ENCODE measurements at places on chromosomes 5 and 9. TPM values are rescaled to one million over a fixed set of nuclear protein-coding genes. Genes with fewer than 3 reads are reported as not detected.

The PCDHGB2 gene
- 0.86 TPM for total RNA-seq

The ZNF483 gene
- 13.0 TPM for total RNA-seq

The GPRIN1 gene
- total RNA-seq: 1.0 TPM

The TSLP gene
- total RNA-seq: 0.42 TPM

The ADAMTS13 gene
- total RNA-seq: 21.3 TPM

The PCDHGB3 gene
- total RNA-seq: 0.64 TPM

The IL13 gene
- total RNA-seq: 0.50 TPM

The ZDHHC11 gene
- 11.4 TPM for total RNA-seq

The CCL27 gene
- 0.84 TPM for total RNA-seq

The NR4A3 gene
- 15.4 TPM for total RNA-seq

The PCDHB9 gene
- total RNA-seq: 14.5 TPM

The OR1Q1 gene
- total RNA-seq: not detected

The ASPN gene
- 0.86 TPM for total RNA-seq

The FOXD4L5 gene
- total RNA-seq: 0.22 TPM

The PCDHB15 gene
- total RNA-seq: 2.4 TPM

The ZFP2 gene
- 4.0 TPM for total RNA-seq

The SPATA31A1 gene
- not detected for total RNA-seq

The FCN2 gene
- total RNA-seq: not detected

The NR5A1 gene
- 0.25 TPM for total RNA-seq

The IL9 gene
- not detected for total RNA-seq

The PHF24 gene
- total RNA-seq: 0.62 TPM

The CD74 gene
- 16.1 TPM for total RNA-seq

The RLN2 gene
- 3.8 TPM for total RNA-seq

The C5 gene
- total RNA-seq: 3.1 TPM

The GGTA1 gene
- 0.22 TPM for total RNA-seq

The IFNA2 gene
- total RNA-seq: 0.34 TPM

The FGF18 gene
- 11.7 TPM for total RNA-seq

The STPG3 gene
- 0.18 TPM for total RNA-seq

The OBP2B gene
- total RNA-seq: not detected
